ENCODE measurements at places on chromosomes 16 and 17.

- DNase-seq = no peak
These were observed 334.8 kb downstream of the MAF start for GRCh38 chr16:79265701-79266100.

GRCh38 chr16:50351116-50351515, 17.7 kb downstream of the BRD7 start:
- DNase-seq = no peak

DNA sequence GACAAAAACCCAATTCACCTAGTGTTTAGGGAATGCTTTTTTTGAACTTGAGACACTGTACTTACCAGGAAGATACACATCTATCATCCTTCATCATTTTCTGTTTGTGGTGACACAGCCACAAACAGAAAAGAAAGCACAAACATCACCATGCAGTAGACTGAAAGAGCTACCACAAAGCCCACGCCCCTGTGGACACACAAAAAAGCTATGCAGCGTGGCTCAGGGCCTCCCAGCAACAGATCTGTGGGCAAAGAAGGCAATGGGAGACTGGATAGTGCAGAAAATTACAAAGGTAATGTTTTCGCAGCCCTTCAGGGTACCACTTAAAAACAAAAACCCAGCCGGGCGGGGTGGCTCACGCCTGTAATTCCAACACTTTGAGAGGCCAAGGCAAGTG, 9.6 kb downstream of the COTL1 start:
- DNase-seq = no peak

DNA sequence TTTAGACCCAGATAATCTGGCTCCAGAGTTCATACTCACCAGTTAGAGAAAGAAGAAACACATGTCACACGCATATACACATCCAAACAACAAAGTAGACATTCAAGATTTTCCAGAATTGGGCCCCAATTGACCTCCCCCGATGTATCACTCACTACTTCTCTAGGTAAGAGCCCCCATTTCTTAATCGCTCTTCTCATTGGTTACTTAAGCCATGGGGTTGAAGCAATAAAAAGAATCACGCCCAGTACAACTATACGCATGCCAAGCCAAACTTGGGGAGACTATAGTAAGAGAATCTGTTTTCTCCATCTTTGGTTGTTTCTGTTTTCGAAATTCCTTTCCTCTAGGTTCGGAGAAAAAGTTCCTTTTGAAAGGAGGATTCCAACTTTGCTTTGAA, 565 bp downstream of the DDX52 start:
- DNase-seq = no peak

DNA sequence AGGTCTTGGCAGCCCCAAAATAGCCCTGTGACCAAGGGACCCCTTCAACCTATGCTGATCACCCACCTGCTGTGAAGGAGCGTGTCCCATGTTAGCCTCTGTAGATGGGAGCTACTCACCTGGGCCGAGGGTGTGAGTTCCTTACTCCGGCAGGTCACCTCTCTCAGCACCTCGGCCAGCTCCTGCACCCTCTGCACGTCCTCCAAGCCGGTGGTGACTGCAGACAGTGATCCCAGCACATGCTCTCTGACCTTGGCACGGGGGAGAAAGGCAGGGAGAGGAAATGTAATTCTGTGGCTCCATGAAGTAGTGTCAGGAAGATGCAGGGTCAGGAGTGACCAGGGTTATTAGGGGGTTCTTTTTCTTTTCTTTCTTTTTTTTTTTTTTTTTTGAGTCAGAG, 67.7 kb upstream of the BCO1 start:
- DNase-seq = no peak

DNA sequence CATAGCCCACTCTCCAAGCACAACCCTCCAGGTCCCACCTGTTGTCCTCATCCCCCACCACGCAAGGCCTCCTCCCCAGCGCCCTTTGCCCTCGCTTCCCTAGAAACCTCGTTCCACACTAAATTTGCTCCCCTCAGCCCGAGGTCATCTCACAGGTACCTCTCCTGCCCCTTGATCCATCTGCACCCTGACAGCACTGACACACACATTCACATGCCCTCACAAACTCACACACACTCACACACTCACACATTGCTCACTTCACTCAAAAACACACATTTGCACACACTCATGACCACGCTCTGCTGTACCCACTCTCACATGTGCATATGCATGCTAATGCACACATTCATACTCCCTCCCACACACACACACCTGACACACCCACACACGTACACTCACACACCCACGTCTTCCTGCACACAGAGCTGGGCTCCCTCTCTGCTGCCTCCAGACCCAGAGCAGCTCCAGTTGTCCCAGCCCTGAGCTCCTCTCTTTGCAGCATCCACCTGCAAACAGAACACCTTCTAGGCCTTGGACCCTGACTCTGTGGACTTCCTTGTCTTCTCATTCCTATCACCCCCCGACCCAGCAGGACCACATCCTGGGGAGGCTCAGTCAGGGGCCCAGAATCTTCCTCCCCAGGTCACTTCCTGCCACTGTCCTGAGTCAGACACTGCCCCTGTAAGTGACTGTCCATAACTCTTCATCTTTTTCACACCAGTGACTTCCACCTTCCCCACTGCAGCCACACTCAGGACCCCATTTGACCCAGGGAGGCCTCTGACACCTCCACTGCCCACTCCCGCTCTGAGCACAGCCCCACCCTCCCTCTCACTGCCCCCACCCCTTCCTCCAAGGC, 4.9 kb downstream of the ASGR2 start:
- DNase-seq = no peak

GRCh38 chr16:5430598-5430997, 333.0 kb upstream of the EEF2KMT start:
- no peak for DNase-seq

GRCh38 chr17:21287703-21288449, 3.4 kb downstream of the MAP2K3 start:
- peak; percentile 94 for DNase-seq

- DNase-seq = no peak
These were observed 84.8 kb downstream of the IRF8 start for GRCh38 chr16:85983606-85984230.

- DNase-seq = no peak
These were observed 88.9 kb downstream of the C16orf78 start for GRCh38 chr16:49462362-49462988.

- DNase-seq = no peak
These were observed 2.8 kb downstream of the PRKAR1A start for GRCh38 chr17:68514831-68515635.

DNA sequence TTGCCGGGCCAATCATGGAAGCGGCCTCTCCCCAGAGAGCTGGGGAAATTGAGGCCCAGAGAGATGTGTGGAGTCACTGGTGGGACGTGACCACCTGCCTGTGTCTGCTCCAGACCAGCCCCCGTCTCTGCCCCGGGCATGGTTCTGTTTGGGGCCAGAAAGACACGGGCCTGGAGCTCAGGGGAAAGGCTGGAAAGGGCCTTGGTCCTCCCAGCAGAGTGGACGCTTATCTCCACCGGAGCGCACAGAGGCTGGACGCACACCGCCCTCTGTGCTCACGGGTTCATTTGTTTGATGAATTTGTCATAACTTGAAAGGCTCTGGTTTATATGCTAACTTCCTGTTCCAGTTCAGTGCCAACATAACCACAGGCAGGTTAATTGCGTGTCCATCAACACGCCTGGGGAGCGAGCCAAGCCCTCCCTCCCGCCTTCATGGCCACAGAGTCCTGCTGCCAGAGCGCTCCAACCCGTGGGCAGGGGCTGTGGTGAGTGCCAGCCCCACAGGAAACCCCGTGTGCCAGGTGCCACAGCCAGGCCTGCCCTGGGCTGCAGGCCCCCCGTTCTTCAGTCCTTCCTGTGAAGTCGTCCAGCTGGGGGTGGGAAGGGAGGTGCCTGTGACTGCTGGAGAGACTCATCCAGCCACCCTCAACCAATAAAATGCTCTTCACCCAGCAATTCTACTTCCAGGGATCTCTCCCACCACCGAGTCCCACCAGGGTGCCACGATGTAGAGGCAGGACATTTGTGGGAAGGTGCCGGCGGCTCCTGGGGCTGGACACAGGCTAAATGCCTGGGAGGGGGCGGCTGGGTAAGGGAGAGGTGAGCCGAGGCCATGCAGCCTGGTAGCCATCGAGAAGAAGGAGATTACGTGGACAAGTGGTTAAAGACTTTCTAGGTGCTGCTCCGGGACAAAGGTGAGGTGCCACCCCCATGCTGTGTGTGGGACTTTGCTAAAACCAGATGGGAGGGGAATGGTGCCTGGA, 29.4 kb upstream of the BAHCC1 start:
- no peak for DNase-seq

DNA sequence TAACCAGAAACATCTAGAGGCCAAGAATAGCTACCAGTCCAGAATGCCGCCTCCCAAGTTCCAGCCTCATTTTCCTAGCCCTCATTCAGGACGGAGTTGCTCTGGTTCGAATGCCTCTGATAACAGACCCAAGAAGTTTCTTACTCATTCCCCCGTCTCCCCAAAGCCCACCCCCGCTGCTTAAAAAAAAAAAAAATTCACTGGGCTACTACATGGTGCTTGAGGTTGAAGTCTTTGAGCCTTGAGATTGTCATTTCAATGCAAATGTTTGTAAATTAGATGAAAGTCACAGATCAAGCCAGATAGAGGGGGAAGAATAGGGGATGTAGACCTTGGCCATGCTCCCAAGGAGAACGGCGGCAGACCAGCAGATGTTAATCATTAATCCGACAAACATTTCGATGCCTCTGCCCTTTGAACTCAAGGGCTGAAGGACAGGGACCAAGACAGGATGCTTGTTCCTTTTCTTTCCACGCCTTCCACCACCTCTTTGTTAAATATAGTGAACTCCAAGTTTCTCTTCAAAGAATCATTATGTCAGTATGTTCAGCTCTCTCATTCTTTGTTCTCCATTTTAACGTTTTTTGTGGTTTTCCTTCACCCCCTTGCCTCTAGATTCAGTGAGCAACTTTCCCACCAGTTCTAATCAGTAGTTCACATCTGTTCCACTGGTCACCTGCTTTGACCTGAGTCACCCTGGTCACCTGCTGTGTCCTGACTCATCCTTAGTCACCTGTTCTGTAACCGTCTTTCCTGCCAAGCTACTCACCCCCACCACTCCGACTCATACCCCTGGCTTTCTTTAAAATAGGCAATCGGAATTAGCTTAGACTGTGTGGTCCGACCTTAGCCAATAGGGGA, 190.3 kb downstream of the CPPED1 start:
- no peak for DNase-seq

GRCh38 chr16:85733839-85734170, 17.1 kb downstream of the C16orf74 start:
- no peak for DNase-seq

DNA sequence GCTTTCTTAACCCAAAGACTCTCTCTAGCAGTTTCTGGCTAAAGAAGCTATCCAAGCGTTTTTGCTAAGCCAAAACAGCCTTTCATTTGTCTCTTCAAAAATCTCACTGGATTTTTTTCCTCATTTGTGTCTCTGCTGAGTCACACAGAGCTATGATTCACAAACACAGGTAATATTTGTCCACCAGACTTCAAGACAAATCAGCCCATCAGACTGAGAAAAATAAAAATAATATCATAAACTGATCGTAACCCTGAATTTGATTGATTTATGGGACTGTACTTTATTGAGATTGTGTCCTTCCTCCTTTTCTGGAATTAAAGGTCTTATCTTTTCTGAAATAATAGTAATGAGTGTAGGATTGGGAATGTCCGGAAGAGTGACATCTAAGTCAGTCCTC, 25.8 kb downstream of the TRIM16 start:
- no peak for DNase-seq

DNA sequence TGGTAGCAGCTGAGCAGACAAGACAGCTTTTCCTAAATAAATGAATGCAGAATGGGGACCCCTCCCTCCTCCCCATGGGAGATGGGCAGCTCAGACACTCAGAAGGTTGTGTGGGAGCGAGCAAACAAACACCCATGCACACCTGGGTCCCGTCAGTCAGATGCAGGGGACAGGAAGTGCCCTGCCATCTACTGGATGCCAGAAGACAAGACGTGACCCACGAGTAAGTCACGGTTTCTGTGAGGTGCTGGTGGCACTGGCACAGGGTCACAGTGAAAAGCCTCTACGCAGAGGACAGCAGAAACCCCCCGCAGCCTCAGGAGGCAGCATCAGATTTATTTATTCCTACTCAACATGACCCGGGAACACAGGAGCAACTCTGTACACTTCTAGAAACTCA, 8.4 kb downstream of the HBQ1 start:
- no peak for DNase-seq

- no peak for DNase-seq
These were observed 5.2 kb upstream of the CDH8 start for GRCh38 chr16:62041401-62041800.

DNA sequence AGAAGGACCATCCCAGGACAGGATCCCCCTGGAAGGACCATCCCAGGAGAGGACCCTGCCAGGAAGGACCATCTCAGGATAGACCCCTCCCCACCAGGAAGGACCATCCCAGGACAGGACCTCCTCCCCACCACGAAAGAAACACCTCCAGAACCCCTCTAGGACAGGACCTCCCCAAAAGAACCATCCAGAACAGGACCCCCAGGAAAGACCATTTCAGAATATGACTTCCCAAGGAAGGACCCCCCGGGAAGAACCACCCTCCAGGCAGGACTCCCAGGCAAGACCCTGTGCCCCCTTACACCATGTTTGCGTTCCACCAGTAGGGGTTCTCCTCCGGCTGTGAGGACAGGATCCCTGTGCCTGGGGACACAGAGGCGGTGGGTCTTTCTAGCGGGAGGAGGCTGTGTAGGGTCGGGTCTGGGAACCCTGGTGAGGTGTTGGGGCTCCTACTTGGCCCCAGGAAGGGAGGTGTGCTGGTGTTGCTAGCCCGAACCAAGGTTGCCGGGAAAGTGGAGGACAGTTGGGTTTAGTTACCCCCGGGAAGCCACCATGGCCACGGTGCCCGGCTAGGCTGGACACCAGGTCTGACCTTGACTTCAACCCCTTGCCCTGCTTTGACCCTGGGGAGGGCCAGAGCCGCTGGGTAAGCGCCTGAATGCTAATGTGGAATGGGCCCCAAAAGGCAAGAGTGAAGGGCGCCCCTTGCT, 2.2 kb downstream of the NOTUM start:
- DNase-seq = no peak

DNA sequence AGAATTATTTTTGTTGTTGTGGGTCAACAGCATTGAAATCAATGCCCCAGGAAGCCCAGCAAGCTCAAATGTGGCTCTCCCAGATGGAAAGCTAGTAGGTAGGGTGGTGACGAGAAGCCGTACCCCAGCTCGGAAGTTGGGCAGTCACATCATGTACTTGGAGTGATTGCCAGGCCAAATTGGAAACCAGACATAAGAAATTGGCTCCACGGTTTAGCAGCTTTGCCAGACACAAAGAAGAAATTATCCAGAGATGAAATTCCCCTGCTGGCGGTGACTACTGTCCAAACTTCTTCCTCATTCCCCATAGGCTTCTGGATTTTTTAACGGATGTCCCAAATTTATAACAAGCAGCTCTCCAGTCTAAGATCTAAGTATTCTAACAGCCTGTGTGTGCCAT, 95.9 kb downstream of the OR1D5 start:
- no peak for DNase-seq

DNA sequence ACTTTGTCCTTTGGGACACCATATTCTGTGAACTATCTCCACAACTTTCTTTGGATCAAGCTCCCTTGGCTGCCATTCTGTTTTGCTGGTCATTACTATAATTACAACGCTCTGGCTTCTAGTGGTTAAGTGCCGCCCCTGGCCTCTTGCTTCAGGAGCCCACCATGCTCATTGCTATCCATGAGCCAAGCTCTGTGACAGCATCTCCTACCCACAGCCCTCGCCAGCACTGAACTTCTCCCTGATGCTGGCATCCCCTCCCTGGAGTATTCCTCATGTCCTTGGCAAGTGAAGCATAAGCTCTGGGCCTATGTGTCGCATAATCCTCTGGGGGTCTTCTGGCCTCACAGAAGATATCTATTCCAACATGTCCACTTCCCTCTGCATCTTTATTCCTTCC, 60.6 kb upstream of the DHX40 start:
- no peak for DNase-seq
